ENCODE measurements at places on chromosomes 4 and X.

DNA sequence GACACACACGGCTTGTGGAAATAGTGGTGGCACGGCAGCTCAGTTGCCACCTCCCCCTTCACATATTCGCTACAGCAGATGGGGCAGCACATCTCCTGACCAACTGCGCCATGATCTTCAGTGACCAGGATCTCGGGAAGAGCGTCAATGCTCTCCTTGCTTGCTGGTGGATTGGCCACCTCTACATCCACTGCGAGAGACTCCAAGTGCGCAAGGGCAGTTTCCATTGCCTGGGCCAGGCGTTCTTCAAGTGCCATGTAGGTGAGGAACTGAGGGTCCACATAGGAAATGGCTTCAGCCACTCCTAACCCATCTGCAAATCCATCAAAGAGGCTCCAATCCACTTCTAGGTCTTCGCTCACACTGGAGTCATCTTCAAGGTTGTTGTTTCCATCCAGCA, 3.9 kb downstream of the PJA1 start:
- no peak for DNase-seq

- DNase-seq: peak; percentile 73
These were observed 24.0 kb downstream of the CYTL1 start for GRCh38 chr4:4995103-4995907.

DNA sequence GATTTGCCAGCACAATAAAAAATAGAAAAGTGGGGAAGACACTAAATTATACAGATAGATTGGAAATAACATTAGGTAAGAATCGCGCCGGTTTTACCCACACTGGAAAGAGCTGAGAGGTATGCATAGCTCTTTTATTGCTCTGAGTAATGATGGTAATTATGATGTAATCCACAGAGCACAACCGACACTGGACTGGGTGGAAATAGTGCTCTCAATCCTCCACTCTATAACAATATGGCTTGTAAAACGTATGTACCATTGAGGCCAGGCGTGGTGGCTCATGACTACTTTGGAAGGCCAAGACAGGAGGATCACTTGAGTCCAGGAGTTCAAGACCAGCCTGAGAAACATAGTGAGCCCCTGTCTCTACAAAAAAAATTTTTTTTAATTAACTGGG, 104.3 kb upstream of the RAPGEF2 start:
- DNase-seq: no peak

- DNase-seq: no peak
These were observed 140.5 kb upstream of the ADAMTS3 start for GRCh38 chr4:72709475-72709874.

GRCh38 chr4:157804986-157805385, 367.8 kb downstream of the GASK1B start:
- no peak for DNase-seq

- DNase-seq: no peak
These were observed 9.1 kb downstream of the OCRL start for GRCh38 chrX:129549124-129549523.

- no peak for DNase-seq
These were observed 269.1 kb upstream of the ZFP42 start for GRCh38 chr4:187726485-187726884.

DNA sequence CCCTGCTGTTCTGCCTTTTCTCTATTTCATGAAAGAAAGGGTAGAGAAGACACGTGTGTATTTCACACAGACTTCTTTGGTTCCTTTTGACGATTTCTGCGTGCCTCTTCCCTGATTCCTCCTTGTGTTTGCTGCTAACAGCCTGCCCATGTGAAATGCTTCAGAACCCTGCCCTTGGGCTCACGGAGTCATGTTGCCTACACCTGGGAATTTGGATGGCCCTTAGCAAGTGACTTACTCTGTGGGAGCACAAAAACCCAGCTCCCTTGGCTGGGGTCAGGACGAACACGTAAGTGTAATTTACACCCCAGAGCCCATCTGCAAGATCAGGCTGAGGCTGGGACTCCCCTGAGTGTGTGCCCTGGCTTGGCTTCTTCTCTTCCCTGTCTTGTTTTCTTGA, 220.3 kb upstream of the BCOR start:
- DNase-seq: no peak

DNA sequence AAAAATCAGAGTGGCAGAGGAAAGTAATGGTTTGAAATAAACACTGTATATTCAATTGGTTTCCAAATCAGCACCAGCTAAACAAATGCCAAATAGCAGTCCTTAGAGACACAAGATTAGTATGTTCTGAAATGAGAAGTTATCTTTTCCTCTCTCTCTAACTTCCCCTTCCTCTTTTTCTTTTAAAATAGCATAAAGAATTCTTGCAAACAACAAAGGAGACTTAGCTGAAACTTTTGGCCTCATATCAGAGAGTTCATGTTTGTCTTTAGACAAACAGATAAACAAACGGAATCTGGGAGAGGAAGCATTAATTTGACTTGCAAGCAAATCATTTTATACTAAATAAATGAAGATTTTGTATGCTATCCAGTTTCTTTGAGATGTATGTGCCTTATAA, 399.0 kb downstream of the GBA3 start:
- no peak for DNase-seq

Data from tibial nerve (tissue), 4 donors.